Nephron progenitor cell (in vitro differentiated cells): ENCODE measurements at places on chromosomes 5 and 9.
A peak's percentile ranks its signal among the peaks of the same experiment; 100 is the strongest.

GRCh38 chr5:31898036-31898632, 259.2 kb downstream of the PDZD2 start:
- DNase-seq = no peak

GRCh38 chr9:128116104-128117083, 11.1 kb downstream of the PTGES2 start:
- DNase-seq = no peak

DNA sequence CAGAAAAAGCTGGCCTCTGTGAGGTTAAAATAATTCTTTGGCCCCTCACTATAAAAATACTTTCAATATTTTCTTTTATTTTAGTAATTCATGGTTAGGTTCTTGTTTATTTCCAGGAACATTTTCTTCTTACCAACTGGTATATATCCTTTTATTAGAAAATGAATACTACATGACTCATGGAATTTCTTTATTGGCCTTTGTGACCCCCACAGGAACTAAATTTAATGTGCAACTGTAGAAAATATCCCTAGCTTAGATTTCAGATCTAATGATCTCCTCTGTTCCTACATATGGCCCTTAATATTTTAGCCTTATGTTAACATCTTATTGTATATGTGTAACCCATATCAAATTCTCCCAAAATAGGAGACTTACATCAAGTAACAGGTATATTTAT, 429.9 kb downstream of the NR2F1-AS1 start:
- DNase-seq = no peak

DNA sequence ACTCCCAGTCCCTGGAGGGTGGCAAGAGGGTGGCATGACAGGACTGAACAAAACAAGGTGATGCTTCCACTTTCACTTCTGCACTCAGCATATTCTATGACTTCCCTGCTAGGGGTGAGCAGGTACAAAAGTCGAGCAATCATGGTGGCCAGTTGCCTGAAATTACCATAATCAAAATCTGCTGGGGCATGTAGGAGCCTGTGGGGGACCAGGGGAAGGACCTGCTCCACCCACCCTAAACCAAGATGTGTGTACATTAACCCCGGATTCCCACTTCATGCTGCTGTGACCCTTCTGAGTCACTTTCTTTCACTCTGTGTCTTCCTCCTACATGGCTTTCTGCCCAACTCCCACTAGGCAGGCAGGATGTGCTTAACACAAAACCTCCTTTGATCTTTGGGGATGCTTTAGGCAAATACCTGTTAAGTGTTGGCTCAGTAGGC, 73.3 kb upstream of the PHF24 start:
- DNase-seq = no peak

DNA sequence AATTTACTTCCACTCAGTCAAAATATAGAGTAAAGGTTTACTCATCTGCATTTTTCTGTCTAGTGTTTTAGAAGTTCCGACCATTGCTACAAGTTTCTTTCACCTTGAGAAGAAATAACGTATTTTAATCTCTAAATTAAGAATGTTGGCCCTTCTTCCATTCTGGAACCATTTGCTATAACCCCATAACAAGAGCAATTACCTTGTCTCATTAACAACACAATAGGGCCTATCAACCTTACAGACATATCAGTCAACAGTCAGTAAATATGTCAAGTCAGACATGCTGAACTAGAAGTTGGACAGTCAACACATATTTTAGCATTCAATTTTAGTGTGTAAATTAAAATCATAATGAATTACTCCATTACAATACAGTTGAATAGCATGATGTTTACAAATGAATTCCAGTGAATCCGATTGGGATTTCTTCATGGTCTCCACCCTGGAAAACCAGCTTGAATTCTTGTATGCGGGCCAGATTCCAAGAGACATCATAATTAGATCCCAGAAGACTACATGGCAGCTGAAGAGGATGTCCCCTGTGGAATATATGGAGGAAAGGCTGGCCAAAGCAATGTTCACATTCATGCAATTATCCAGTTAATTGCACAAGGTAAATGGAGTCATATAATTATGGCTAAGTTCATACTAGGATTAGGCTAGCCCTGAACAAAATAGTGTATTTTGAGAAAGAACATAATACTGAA, 196.2 kb upstream of the TARS1 start:
- DNase-seq = no peak

- no peak for DNase-seq
These were observed 427.7 kb downstream of the PRELID2 start for GRCh38 chr5:145407300-145408047.

GRCh38 chr9:34381323-34381722, 4.6 kb upstream of the MYORG start:
- no peak for DNase-seq

- DNase-seq = no peak
These were observed 457.7 kb downstream of the EFNA5 start for GRCh38 chr5:107213025-107213424.

DNA sequence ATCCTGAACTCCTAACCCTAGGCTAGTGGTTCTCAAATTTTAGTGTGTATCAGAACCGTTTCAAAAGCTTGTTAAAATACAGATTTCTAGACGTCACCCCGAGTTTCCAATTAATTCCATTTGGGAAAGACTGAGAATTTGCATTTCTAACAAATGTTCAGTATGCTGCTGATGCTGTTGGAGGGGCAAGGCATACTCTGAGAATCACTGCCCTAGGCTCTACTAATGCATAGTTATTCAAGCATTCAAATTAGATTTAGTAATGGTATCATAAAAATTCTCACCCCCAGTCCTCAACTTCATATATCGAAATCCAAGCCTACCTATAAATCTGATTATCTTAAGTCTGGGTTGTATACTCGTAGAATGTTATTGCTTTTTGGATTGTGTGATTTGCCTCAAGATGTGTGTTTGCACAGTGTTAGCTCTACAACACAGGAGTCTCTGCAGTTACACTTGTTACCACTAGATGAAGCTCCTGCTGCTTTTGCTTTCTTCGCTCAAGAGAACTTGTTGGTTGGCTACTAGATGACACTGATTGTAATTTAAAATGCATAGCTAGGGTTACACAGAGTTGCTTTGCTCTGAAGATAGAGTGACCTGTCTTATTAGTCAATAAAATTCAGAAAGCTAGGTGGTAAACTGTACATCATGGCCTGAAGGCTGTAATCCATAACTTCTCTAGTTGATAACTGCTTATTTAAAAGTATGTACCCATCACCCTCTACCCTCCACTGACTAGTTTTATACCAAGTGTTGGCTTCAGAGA, 7.5 kb upstream of the ERAP2 start:
- DNase-seq = no peak

- DNase-seq = no peak
These were observed 237.1 kb downstream of the RFX3 start for GRCh38 chr9:3288686-3289085.

- DNase-seq = no peak
These were observed 95.8 kb upstream of the RETREG1 start for GRCh38 chr5:16712620-16713019.

DNA sequence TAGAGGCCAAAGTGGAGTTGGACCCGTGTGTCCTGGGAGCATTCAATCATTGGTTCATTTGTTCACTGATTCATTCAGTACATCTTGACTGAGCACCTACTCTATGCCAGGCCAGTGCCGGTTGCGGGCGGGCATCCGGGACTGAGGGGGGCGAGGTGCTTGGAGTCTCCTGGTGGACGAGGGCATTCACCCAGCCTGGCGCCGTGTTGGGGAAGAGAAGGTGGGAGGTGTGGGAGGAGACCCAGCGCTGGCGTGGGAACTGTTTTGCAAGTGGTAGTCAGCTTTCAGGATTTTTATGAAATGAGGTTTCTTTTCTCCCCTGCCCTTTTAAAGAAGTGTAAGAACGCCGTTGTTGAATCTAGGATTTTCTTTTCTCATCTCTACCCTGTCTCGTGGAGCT, 37.2 kb downstream of the NCS1 start:
- DNase-seq = no peak

DNA sequence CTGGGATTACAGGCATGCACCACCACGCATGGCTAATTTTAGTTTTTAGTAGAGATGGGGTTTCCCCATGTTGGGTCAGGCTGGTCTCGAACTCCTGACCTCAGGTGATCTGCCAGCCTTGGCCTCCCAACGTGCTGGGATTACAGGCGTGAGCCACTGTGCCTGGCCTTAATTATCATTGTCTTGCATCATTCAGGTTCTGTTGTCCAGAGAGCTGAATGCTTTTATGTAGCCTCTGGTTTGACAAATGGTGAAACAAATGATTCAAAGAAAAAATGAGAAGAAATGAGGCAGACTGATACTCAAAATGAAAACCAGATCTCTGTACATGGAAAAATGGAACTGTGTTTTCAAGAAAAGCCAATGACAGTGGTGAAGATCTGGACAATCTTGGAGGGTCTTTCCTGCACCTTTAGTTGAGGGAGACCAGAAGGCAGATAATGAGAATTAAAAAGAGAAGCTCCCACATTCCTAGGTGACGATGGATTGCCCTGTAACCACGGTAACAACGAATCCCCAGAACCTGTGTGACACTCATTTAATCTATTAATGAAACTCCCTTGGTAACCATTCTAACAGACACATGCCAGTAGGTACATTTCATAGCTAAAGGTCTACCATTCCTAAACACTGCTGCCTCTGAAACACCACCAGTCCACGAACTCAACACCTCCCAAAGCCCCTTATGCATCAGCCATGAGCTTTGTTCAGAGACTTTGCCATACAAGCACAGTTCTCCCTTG, 1.6 kb downstream of the TEX48 start:
- no peak for DNase-seq

DNA sequence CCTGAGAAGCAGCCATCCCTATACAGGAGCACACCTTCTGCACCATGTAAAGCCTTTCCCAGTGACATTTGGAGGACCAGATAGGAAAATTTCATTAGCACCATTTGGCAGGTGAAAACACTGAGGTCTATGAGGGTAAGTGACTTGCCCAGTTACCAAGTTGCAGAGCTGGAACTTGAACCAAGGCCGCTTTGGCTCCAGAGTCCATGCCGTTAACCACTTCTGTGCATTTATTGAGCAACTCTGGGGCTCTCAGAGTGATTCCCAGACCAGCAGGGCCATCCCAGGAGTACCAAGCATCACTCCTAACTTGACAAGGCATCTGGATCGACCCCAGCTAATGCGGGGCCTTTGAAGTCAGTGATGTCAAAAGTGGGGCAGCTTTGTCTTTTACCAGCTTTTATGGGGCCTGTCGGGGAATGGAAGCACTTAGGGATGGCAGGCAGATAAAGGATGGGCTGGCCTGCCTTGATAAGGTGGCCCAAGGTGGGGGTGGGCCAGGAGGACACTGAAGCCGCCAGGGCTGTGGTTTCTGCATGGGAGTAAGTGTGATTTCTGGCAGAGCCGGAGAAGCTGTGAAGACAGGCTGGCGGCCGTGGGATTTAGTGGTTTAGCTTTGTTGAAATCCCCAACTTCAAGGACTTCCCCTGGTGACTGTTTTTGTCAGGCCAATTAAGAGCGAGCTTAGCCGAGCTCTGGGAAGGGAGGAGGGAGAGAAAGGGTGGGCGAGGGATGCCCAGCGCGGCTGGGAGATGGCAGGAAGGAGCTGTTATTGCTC, 127.3 kb downstream of the MACROH2A1 start:
- peak; percentile 41 for DNase-seq
